ENCODE measurements at places on chromosomes 1 and 21.

DNA sequence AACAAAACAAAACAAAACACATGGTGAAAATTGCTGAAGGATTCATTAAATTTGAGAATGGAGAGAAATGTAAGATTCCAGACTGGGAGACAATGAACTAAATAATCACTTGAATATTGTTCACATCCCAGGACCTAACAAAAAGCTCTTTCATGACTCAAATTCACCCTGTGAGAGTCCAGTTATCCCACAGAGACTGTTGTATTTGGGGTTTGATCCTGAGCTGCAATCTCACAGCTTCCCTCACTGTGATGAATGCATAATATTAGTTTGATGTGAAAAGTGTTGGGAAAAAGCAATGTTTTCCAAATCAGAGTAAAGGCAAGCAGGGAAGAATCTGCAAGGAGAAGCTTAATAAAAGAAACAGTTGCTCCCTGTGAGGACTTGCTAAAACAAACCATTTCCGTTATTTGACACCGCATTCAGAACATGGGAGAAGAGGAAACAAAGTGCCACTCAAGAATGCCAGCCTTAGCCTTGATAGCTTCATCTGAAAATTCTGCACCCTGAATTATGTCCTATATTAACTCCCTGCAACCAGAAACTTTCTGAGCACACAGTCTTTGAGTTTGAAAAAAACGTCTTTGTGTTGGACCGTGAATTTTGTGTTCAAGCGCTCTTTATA is 208.8 kb downstream of the DAB1 start:
- no peak for DNase-seq

- DNase-seq, result no peak
These were observed 48.2 kb upstream of the IRF2BP2 start for GRCh38 chr1:234658138-234658537.

GRCh38 chr1:206668351-206668750 is 16.4 kb upstream of the MAPKAPK2 start:
- DNase-seq, result no peak

DNA sequence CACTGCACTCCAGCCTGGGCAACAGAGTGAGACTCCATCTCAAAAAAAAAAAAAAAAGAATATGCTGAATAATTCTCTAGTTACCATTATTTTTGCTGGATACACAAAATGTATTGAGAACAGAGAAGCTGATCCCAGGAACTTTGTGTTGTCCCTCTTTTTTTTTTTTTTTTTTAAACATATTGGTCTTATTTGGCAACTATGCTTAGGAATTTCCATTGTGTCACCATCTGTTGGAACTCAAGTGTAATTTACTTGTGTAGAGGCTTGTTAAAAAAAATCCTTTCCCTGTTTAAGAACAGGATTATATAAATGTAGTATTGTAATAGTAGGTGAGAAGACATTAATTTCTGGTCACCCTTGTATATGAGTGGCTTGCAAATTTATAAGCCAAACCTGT is 28.6 kb downstream of the CAMSAP2 start:
- no peak for DNase-seq

DNA sequence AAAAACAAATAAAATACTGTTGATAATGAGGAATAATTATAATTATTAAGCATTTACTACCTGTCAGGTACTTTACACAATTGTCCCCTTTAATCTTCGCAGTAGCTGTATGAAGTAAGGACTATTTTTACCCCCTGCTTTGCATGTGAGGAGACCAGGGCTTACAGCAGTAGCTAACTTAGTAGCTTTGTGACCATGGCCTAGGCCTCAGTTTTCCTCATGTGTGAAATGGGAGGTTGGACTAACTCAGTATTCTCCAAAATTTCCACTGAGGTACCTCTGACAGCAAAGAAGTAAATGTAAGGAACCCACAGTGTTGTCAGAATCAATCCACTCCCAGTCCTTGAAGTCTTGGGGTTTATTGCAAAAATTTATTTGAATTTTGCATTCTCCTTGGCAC is 3.8 kb upstream of the CSRP1 start:
- no peak for DNase-seq

DNA sequence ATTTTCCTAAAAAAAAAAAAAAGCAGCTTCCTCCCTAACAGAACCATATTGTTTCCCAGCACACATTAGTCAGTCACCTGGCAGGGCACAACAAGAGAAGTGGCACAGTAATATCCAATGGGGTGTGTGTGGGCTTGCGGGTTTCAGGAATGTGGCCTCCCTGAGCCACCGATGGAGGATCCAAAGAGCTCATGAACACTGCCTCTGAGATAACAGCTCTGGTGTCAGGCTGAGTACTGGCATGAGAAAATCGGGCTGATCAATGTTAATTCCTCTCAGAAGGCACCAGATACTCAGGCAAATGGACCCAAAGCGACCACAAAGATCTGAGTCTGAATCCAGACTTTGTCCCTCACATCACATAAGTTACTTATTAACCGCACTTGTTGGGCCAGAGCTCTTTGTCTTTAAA is 2.2 kb upstream of the LYPD8 start:
- DNase-seq, result no peak

DNA sequence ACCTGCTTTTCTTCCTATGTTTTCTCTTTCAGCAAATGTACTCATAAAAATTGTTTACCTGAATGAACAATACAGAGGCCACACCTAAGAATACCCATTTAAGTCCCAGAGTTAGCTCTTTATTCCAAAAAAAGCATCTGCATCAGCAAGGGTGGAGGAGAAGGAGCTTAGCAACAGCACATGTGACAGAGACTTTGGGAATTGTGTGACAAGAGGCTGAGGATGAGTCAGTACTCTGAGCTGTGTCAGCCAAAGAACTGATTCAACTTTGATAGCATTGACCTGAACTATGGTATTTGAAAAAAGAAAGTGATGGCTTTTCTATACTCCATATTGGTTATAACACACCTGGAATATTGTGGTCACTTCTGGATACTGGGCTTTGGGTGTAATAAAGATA is 162.7 kb downstream of the ZNF648 start:
- no peak for DNase-seq

DNA sequence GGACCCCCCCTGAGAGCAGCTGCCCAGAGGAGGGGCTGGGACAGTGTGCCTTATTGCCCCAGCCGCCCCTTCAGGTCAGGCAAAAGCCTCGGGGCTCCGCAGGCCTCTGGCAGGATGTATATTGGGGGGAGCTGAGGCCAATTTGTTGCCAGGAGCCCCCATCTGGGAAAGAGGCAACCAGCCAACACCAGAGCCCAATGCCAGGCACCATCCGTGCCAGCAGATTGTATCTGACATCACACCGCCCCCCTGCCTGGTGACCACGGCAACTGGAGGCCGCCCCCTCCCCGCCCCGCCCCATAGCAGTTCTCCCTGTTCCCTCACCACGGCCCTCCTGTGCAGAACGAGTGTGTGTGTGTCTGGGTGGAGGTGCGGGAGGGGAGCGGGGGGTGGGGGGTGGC is 3.6 kb upstream of the PLEKHG5 start:
- DNase-seq, result no peak

GRCh38 chr1:46174448-46175231 is at the start of gene TSPAN1:
Gene TSPAN1, plus strand, starts transcription at chr1:46175087. Its CDS starts 6,021 bp downstream, at chr1:46181108.
- no peak for DNase-seq
